H54 (cell line): ENCODE measurements at places on chromosomes 5 and 9.

- no peak for DNase-seq
These were observed 1.1 kb upstream of the IL13 start for GRCh38 chr5:132656774-132657355.

GRCh38 chr5:122701640-122702523, 73.0 kb upstream of the SNX2 start:
- DNase-seq = no peak

DNA sequence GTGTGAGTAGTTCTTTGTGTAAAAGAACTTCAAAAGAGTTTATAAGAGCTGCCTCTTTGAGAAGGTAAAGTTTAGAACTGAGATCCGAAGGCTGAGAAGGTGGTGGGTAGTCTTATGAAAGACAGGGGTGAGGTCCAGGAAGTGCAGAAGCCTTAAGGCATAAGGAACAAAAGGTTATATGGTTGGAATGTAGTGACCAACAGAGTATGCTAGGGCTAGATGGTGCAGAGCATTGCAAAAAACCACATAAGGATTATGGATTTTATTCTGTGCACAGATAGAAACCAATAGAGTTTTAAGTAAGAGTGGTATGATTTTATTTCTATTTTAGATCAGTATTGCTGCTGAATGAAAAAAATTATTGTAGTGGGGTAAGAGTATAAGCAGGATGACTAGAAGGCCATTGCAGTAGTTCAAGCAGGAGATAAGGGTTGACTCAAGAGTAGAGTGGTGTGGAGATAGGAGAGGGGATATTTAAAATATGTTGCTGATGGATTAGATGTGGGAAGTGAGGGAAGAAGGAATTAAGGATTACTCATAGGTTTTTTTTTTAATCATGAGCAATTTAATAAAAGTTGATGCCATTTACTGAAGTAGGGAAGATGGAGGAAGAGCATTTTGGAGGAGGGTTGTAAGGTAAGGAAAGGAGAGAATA, 3.7 kb downstream of the RECK start:
- DNase-seq = no peak

GRCh38 chr9:14099737-14100136, 214.2 kb downstream of the NFIB start:
- DNase-seq = no peak

DNA sequence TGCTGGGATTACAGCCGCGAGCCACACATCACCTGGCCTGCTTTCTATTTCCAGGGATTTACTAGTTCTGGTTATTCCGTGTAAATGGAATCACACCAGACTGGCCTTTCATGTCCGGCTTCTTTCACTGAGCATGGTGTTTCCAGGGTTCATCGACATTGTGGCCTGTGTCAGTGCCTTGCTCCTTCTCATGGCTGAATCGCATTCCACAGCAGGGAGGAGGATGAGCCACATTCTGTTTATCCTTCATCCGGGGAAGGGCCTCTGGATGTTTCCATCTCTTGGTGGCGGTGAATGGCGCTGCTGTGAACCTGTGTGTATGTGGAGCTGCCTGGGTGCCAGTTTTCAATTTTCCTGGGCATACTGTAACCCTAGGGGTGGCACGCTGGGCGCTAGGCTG, 58.7 kb upstream of the RNU6ATAC start:
- no peak for DNase-seq

DNA sequence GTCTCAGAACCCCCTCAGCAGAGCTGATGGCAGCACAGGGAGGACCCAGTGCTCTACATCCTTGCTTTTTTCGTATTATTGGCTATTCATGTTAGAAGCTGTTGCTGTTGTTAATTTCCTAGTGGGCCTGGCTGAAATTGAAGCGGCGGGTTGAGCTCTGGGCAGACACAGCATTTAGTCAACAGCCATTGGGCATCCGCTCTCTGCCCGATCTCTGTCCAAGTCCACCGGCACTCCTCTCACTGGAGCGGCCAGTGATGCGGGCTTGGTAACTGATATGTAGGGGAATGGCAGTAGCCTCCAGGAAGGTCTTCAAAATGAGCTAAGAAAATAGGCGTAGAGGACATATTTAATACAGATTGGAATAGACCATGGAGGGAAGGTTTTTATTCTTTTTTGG, 1.3 kb upstream of the GARNL3 start:
- no peak for DNase-seq

DNA sequence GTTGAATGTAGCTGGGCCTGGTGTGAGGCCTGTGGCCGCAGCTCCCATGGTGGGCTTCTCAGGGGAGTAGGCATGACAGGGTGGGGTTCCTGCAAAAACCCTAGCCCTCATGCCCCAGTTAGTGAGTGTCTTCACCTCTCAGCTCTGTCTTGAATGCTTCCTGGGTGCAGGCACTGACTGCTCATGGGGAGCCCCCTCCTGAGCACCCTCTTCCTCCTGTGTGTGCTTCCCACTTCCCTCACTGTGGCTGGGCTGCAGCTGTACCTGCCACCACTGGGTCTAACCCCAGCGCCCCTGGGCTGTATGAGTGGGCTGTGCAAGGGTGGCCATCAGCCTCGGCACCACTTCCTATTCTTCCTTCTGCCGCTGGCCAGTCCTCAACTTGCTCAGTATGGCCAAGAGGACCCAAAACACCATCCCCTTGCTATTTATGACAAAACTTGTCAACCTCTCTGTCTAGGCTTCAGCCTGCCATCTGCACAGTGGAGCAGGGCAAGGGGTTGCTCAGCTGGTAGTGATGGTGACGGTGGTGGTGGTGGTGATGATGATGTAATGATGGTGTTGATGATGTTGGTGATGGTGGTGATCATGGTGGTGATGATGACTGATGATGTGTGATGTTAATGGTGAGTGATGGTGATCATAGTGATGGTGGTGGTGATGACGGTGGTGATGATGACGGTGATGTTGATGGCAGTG, 67.5 kb downstream of the RXRA start:
- no peak for DNase-seq

DNA sequence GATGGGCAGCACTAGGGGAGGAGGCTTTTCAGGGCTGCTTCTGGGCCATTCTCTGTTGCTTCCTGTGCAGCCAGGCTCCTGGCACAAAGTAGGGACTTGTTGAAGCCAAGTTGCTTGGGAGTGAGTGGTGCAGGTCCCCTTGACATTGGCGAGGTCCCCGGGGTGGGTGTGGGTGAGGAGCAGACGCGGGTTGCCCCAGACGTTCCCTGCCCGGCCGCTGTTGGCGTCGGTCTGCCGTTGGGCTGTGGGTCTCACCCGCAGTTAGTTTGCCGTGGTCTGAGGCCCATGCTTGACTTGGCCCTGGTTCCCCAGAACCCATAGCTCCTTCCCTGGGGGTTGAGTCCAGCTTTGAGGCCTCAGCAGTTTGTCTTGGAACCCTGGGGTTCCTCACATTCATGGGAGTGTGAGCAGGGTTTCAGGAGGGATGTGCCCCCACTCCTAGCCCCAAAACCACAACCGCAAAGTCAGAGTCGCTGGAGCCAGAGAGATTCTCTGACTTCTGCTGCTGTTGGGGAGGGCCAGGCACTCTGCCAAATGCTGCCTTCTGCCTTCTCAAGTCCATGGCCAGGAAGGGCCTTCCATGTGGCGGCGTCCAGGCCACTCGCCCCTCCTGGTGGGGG, 77.5 kb downstream of the RXRA start:
- DNase-seq = peak; percentile 49

DNA sequence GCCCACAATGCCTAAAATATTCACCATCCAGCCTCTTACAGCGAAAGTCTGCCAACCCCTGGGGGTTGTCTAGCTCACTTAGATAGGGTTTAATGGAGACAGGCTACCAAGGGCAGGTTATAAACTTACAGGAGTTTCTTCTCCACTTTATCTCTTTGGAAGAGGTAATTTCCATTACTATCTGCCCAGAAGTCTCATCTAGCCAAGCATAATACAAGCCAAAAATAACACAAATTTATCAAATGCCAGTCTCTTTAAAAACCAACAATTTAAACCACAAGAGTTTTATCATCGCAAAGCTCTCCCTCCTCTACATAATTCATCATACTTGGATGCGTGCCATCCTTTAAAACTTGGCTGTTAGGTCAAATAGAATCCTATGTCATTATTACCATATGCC, 6.2 kb downstream of the RBM22 start:
- no peak for DNase-seq

GRCh38 chr9:4298255-4299004, 1.4 kb downstream of the GLIS3 start:
- DNase-seq = no peak

- no peak for DNase-seq
These were observed 251.5 kb downstream of the CRB2 start for GRCh38 chr9:123607479-123607878.

GRCh38 chr5:146107901-146108300, 2.5 kb upstream of the PLAC8L1 start:
- DNase-seq = no peak

- DNase-seq = no peak
These were observed 15.0 kb upstream of the TEX48 start for GRCh38 chr9:114696814-114697544.

DNA sequence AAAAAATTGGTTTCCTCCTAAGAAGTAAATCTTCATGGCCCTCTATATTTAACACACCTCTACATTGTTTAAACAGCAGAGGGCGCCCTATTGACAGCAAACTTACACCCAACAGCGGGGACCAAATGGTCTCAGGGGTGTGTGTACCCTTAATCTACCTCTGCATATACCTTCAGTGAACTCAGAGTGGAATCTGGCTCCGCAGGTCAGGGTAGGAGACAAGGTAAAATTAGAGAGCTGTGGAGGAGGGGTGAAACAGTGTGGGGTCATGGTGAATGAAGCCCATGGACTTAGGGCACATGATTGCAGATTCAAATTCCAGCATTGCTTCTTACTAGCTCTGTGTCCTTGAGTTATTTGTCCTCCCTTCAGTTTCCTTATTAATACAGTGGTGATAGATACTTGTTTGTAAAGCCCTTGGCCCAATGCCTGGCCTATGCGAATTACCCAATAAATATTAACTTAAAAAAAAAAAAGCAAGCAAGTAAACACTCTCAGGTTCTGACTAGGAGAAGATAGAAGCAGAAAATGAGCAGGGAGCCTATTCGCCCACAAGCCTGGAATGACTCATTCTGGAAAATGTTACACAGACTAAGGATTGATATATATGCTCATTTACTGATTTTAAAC, 122.9 kb downstream of the CAVIN4 start:
- DNase-seq = peak; percentile 24

GRCh38 chr5:14756478-14756877, 92.0 kb downstream of the OTULIN start:
- no peak for DNase-seq

GRCh38 chr5:14464096-14464495, 117.5 kb upstream of the OTULINL start:
- no peak for DNase-seq

DNA sequence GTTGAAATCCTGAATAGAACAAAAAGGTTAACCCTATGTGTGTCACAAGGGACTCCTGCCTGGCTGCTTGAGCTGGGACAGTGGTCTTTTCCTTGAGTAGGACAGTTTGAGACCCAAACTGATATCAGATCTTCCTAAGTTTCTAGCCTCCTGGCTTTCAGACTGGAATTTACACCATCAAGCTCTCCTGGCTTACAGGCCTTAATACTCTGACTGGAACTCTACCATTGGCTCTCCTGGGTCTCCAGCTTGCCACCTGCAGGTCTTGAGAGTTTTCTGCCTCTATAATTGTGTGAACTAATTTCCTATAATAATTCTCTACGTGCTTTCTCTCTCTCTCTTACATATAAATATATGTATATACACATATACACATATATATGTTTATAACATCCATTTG, 112.5 kb downstream of the PRR16 start:
- no peak for DNase-seq

DNA sequence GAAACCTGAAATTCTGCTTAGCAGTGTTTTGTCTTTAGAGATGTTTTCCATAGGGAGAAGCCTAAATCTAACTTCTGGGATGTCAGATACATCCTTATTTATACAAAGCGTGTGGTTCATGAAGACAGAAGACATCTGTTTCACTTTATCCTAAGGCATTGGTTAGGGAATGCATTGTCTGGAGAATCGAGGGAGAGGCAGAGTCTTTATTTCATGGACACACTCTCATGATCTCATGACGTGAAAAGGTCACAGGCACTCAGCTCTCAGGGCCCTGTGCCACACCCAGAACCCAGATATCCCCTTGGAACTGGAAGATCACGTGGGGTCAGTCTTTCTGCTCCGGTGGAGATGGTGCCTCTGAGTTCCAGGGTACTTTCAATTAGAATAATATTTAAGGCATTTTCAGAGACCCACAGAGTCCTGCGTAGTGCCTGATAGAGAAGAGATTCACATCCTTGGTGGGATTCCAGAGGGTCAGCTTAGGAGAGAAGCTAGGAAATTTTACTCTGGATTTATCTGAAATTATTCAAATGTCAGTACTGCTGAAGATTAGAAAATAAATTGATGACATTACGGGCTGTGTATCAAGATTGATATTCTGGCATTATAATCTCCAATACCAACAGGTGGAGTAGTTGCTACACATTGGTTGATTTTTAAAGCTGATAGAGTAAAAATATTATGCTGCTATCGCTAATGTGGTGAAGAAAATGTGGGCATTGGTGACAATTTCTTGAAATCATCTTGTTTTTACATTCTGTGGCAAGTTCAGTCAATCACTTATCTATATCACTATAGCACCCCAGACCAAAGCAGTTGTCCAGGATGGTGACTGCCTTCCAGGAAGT, 378.3 kb downstream of the MTRR start:
- no peak for DNase-seq

GRCh38 chr9:17484906-17485305, 94.0 kb upstream of the SH3GL2 start:
- no peak for DNase-seq

DNA sequence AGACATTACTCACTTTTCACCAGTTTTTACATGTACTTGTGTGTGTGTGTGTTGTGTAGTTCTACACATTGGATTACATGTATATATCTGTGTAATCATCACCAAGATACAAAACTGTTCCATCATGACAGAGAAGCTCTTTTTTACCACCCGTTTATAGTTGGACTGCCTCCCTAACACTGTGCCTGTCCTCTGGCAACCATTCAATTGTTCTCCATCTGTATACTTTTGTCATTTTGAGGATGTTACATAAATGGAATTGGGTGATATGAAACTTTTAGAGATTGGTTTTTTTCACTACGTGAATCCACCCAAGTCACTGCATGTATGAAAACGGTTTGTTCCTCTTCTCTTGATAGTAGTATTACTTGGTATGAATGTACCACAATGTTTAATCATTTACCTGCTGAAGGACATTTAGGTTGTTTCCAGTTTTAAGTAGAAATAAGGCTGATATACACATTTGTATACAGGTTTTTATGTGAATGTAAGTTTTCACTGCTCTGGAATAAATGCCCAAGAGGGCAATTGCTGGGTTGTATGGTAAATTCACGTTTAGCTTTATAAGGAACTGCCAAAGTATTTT, 126.2 kb downstream of the MAPKAP1 start:
- DNase-seq = no peak

DNA sequence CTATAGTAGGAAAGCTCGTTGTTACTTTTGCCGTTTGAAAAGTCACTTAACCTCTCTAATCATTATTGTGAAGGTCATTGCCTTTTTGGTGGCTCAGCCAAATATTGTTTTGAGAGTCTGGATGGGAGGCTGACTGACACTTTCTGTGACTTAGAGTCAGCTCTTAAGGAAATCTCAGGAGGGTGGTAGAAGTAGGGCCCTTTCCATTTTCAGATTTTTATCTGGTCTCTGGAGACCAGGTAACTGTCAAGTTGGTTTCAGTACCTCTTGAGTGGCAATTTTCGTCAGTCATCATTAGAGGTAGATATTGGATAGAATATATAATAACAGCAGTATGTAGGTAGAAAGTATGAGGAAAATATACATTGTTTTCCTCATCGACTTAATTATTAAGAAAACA, 23.3 kb downstream of the UGCG start:
- no peak for DNase-seq
